ENCODE measurements at places on chromosomes 7 and 10. TPM values are rescaled to one million over a fixed set of nuclear protein-coding genes. Genes with fewer than 3 reads are reported as not detected.

DNA sequence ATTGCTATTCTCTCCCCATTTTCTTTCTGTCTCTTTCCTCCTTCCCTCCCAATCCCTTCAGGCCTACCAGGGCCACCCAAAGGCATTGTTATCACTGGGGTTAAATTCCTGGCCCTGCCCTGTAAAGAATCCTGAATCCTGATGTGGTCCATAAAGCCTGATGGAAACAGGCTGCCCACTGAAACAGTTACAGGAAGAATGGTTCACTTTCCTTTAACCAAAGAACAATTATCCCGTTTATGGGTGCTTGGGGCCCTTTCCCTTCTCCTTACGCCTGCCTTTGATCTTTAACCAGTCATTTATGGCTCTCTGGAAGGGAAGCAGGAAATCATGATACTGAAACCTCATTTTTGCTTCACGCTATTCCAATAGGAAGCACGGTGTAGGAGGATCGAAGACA, 273.1 kb upstream of the NEBL start:
- DNase-seq, result no peak

- DNase-seq, result no peak
Measured at GRCh38 chr7:2038931-2039728, 193.6 kb downstream of the MAD1L1 start.

GRCh38 chr7:106504645-106505044, 156.3 kb downstream of the CCDC71L start:
- no peak for DNase-seq

DNA sequence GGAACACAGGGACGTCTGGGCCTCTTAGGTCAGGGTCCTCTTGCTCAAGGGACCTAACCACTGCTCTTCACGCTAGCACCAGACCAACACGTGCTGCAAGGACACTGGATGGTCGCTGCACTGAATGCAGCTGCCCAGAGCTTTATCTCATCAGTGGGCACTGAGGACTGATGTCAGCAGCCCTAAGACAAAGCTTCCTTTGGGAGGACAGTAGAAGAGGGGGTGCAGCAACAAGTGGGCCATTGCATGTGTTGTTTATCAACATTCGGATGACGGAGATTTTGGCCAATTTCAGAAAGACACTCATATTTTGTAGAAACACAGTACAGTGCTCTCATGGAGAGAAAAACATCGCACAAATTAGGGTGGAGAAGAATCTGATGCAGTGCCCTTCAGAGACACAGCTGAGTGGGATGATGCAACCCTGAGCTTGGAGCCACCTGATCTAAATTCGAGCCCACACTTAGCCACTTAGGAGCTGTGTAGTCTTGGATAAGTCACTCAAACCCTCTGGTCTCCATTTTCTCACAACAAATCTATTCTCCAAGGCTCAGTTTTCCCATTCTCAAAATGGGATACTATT, 1.7 kb downstream of the OPALIN start:
- no peak for DNase-seq

The PTPRZ1 gene
- total RNA-seq, result 2.2 TPM

- DNase-seq, result no peak
Measured at GRCh38 chr10:43039624-43040481, 37.0 kb upstream of the RET start.
